ENCODE measurements at places on chromosomes 2 and 18.

- DNase-seq: no peak
These were observed 198.5 kb downstream of the HDAC4 start for GRCh38 chr2:239202343-239202742.

DNA sequence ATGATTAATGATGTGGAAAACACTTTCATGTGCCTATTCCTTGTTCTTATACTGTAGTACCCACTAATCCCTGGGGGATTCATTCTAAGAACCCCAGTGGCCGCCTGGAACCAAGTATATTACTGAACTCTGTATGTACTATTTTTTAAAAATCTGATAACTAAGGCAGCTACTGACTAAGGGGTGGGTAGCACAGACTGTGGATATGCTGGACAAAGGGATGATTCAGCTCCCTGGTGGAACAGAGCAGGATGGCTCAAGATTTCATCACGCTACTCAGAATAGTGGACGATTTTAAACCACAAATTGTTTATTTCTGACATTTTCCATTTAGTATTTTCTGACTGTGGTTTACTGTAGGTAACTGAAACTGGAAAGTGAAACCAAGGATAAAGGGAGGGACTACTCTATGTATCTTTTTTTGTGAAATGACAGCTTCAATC is 41.8 kb upstream of the CDC42EP3 start:
- DNase-seq: no peak

GRCh38 chr18:58117786-58118403 is 73.9 kb downstream of the NEDD4L start:
- no peak for DNase-seq

GRCh38 chr2:96955762-96956161 is 30.6 kb downstream of the FAM178B start:
- no peak for DNase-seq

DNA sequence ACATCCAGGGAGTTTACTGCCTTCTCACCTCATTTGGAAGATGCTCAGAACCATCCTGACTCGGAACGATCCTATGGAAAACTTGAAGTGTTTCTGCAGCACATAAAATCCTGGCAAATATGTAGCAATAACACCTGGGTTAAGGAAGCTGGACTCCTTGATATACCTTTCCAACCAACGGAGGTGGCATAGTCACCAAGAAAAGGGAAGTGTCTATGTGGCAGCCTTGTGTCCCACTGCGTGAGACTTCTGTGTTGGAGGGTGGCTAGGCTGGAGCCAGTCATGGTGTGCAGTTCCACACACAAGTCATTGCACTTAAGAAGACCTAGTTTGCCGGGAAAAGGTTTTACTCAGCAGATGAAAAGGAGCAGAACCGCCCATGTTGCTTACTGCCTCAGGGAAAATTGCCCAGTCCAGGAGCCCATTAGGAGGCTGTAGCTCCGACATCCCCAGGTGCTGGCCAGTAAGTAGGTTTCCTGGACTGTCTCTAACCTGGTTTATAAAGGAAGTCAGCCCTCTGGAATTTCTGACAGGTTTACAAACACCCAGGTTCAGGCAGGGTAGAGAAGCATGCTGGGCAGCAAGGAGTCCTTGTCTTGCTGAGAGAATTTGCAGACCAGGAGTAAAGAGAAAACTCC is 46.2 kb upstream of the SPRED2 start:
- no peak for DNase-seq

DNA sequence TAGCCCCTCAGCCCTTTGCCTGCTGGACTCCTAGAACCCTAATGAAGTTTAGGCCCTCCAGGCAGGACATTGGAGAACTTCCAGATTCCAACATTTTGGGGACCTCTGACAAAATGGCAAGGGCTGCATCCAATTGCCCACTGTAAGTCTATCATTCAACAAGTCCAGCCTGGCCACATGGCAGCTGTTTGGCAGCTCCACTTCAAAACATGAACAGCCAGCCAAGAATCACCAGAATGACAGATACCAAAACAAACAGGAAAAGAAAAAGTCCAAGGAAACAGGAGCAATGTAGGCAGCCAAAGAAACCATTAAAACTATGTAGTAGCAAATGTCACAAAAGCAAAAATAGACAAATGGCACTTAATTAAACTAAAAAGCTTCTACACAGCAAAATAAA is 25.5 kb downstream of the SLC4A5 start:
- DNase-seq: no peak

DNA sequence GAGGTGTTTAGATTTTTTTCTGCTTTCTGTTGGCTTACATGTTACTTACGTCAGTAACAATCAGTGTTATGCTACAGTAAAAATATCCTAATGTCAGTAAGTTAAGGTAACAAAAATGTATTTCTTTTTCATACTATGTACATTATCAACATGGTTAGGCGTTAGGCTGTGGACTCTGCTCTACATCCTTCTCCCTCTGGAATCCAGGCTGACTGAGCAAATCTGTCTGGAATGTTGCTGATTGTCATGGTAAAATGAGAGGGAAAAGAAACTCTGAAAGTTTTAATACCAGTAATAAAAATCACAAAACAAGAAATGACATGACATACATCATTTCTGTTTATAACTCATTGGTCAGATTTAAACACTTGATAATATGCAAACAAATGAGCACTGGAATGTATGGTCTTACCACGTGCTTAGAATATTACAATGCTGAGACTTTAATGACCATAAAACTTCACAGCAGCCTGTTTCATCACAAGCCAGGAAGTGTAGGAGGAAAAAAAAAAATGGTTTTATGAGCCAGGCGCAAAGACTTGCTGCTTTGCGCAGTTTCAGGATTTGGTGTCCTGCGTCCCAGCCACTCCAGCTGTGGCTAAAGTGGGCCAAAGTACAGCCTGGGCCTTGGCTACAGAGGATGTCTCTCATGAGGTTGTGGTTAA is 252.4 kb downstream of the FSIP2 start:
- no peak for DNase-seq

DNA sequence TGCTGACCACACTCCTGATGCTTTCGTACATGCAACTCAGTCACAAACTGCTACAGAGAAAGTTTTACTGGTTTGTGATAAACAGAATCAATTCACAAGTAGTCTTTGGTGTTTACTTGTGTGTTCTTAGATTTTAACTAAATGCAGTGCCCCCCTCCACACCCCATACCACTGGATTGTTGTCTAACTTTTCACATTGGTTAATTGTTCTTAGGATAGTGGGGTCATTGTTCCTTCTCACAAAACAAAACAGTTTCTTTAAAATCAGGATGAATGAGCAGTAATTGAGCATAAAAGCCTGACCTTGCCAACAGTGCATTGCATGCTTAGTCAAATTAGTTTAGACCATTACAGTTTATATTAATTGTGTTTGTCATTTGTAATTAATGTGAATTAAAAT is 14.1 kb upstream of the PNPT1 start:
- DNase-seq: no peak

- no peak for DNase-seq
These were observed 160.7 kb downstream of the IKZF2 start for GRCh38 chr2:212990697-212991096.

- DNase-seq: no peak
These were observed 35.4 kb downstream of the TMEM247 start for GRCh38 chr2:46514738-46515137.

GRCh38 chr2:55616551-55617174 is 759 bp downstream of the PPP4R3B start:
- peak; percentile 76 for DNase-seq

DNA sequence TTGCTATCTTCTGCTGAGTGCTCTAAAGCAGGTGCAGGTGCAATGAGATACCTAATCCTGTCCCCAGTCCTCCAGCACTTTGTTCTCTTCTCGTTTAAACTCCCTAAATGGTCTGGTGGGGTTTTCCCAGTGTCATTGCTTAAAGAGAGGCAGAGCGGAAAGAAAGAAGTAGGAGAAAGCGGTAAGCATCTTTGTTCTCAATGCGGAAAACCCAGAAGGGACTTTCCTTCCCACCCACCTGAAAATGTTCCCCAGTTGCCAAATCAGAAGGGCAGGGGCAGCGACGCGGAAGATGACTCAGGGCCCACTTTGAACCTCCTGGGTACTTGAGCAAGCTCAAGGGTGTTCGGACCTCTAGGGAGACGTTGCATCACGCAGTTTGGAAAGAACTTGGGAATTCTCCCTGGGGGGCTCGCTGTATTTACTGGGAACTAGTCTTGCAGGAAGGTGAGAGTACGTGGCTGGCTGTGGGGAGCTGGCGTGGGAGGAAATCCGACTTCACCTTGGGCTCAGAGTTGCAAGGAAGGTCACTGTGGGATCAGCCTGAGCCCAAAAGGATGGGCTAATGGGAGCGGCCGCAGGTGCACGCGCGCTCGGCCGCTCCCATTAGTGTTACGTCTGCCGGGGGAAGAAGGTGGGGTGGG is 589 bp upstream of the SGPP2 start:
- DNase-seq: no peak

DNA sequence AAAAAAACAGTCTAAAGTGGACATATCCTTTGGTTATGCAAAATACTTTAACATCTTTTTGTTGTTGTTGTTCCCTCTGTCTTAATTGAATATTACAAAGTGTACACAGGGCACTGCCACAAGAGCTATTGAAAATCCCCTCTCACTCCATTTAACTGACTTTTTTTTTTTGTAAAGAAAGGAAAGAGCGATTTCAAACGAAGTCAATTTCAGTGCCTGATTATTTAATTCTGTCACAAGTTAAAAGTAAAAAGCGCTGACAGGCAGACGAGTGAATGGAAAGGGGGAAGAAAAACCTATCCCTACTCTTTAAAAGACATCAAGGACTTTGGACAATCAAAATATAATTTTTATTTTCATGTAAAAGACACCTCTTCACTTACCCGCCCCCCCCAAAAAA is 1.9 kb downstream of the FIGN start:
- DNase-seq: no peak

DNA sequence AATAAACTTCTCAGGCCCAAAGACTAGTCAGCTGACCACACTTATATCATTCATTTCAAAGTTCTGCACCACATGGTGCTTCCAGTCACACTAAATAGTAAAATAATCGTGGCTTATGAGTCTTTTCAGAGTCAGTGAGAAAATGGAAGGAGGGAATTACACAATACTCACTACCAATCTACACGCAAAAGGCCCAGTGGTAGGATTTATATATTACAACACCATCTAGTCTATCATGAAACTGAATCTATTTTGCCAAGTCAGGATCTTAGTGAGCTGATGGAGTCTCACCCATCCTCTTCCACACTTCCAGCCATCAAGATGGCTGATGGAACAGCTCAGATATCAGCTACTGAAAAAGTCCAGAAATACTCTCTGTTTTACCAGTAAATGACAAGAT is 21.9 kb downstream of the INO80D start:
- DNase-seq: no peak

GRCh38 chr2:109662889-109663288 is 48.7 kb downstream of the SOWAHC start:
- no peak for DNase-seq

DNA sequence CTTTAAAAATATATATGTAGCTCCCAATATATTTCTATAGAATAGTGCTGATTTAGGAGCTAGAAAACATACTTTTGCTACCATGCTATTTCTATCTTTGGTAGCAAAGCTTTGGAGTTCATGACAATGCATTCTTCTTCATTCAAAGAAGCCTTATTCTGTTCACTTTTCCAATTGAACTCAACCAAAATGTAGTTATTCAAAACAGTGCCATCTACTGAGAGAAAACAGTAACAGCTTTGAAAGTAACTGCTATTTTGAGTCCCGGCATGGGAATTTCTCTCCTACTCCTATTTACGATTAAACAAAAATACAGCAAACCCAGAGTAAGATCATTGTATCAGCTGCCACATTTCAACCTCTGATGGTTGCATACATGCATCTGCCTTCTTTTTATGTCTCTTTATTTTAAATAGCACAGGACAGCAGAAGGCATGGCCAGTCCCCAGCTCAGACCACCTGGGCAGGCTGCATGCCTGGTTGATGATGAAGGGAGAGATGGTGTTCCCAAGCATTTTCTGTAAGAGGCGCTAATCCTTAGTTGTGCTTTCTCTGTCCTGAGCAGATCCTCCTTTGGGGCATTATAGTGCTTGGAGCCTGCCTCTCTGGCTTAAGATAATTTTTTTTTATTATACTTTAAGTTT is 69.7 kb upstream of the SULT1C3 start:
- no peak for DNase-seq
